ENCODE measurements at places on chromosomes 3 and 15.

DNA sequence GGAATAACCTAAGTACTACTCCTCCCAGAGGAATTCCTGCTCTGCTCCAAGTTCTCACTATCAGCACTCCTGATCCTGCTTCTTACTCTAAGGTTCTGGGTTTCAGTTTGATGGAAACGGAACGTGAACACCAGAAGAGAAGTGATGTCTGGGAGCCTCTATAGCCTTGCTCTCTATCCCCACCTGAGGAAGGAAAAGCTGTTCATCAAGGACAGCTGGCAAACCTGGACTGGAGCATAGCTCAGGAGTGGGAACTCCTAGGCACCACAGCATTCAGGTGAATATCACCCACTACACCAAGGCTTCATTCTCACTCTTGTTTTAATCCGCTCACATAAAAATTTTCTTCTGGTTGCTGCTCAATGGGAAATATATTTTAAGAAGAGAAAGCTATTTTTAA lies 13.0 kb upstream of the CADPS start:
- DNase-seq, result no peak

- no peak for DNase-seq
Measured at GRCh38 chr3:133295199-133295901, 104.5 kb upstream of the BFSP2 start.

DNA sequence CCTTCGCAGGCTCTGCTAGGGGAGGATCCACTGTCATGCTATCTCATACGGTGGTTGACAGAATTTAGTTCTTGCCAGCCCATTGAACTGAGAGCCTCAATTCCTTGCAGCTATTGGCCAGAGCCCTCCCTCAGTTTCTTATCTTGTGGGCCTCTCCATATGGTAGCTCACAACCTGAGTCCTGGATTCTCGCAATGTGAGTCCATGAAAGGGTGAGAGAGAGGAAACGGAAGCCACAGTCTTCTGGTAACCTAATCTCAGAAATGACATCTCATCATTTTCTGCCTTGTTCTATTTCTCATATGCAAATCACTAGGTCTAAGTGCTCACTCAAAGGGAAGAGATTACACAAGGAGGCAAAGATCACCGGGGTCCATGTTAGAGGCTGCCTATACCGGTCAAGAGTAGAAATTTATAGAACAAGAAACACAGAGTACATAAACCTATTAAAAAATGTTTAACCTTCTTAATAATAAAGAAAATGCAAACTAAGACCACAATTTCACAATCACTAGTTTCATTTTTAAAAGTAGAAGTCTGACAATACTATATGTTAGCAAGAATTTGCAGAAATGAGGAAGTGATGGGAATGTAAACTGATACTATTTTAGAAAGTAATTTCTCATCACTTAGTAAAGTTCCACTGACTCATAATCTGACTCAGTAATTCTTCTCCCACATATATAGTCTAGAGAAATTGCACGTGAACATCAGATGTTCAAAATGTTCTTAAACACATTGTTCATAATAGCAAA lies 378.4 kb upstream of the AGTR1 start:
- no peak for DNase-seq

- DNase-seq, result no peak
Measured at GRCh38 chr15:39227001-39227400, 353.9 kb upstream of the THBS1 start.

DNA sequence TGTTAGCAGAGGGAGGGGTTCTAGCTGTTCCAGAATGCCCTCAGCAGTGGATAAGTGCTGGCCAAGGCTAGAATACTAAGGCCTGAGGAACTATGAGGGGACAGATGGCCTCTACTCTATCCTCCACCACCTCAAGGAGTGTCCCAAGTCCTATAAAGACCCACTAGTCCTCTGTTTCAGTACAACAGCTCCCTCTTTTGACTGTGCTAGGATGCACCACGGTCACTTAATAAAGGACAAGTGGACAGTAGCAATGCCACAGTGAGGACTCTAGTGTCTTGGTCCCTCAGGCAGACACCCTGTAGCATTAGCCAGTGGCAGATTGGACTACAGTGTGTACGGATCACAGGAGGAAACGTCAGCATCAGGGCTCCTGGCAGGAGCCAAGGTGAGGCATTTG lies 171.8 kb upstream of the PROK2 start:
- DNase-seq, result no peak

- DNase-seq, result no peak
Measured at GRCh38 chr3:6039971-6040370, 820.9 kb upstream of the GRM7 start.

DNA sequence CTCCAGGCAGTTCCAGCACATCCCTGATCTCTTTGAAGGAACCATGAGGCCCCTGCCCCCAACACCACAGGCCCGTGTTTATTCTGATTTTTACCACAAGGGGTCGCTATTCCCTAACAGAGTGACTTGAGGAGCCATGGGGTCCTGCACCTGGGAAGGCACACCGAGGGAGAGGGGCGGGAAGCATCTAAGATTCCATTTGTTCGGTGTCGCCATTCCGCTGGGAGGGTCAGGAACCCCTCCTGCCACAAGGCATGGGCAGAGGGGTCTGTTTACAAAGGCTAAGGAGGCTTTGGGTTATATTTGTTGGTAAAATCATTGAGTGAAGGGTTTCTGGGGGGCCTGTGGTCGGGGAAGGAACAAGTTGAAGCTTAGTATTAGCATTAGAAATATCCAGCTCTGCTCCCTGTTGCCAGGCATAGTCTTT lies 77.1 kb downstream of the WDR76 start:
- peak; percentile 32 for DNase-seq

GRCh38 chr15:88848203-88848602 lies 45.0 kb downstream of the ACAN start:
- no peak for DNase-seq

DNA sequence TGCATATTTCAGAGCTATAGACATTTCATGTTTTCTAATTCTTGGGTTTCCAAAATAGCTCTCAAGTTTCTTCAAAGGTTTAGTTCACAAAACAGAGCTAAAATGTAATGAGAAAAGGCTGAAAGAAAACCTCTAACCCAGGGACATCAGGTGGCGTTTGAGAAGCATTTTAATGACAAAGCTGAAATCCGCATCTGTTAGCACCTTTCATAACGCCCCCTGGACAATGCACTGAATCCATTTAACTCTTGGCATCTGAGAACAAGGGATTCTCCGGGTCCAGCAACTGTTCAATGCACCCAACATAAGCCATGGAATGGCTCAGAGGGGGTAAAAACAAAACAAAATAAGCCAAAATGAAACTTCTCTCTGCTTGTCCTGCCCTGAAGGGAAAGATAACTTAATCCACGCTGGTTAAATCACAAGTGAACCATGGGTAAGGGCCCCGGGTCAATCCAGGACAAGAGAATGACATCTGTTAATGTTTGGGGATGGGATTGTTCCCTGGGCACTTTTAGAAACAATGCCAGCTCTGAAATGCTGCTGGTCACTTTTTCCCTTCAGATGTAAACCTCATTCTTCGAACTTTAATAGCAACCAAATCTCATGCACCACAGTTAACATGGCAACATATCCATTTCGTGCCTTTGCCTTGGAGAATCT lies 466.2 kb upstream of the ADAMTS9 start:
- no peak for DNase-seq

Measured in thymus (tissue), 14 donors.